GM12865 (cell line): ENCODE measurements at places on chromosomes 2 and 18.

- DNase-seq: peak; percentile 83
These were observed 31.7 kb downstream of the UBE2F start for GRCh38 chr2:237998530-237998929.

DNA sequence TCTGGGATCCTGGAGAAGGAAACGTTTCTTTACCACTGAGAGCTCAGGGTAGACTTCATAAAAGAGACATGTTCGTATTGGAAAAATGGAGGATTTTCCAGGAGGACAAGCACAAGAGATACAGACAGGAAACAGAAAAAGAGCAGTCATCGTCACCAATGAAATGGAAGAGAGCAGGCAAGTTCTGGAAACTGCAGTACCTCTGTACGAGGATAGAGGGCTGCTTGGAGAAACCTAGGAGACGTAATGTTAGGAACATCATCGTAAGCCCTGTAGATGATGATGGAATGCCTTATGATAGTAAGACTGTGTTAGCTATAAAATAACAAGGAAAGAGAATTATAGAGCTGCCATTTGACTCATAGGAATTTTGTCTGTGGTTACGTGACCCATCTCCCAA lies 121.1 kb upstream of the KLHL14 start:
- DNase-seq: no peak

GRCh38 chr2:236662231-236663185 lies 92.9 kb downstream of the ACKR3 start:
- no peak for DNase-seq

DNA sequence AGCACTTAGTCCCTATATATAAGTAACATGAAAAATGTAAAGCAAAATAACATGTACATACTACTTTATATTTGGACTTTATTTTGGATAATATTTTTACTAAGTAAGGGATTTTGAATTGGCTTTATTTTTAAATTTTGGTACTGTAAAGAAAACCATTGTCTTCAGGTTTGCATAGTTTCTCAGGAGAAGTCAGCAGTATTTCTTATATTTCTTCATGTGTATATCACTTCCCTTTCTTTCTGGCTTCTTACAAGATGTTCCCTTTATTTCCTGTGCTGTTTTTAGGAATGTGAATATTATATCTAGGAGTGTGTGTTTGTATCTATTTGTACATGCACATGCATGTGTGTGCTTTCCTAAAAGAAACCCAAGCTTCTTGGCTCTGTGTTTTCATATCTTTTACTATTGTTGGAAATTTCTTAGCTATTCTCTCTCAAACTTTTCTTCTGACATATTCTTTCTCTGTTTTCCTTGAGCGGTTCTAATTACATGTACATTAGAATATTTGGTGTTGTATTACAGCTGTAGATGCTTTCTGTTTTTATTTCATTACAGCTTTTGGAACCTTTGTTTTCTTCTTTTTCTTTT lies 1549.7 kb upstream of the ACVR2A start:
- no peak for DNase-seq

DNA sequence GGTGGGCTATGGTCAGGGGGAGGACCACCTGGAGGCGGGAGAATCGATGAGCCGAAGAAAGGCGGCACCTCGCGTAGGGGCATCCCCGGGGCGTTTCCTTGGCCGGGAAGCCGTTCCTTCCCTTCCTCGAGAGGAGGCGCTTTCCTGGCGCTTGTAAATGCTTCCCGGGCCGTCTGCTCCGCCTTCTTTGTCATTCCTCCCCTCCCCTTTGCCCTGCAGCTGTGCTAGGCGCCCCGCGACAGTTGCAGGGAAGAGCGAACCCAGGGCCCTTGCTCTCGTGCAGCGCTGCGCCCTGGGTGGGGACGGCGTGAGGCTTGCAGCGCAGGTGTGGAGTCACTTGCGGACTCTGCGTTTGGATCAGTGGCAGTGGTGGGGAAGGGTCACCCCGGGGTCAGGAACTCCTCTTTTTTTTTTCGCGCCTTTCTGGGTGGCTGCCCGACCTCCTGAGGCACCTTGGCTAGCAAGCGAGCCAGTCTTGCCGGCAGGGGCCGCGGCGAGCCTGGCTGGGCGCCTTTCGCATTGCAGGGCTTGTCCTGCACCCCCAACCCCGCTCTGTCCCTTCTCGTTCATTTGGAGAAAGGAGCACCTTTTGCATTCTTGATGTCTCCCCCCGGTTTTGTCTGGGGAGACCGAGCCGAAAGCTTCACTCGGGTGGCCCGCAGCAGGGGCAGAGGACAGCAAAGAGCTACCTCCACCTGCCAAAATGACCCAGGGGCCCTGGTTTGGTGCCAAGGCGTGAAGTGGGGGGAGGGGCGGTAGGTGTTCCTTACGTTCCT lies 858 bp downstream of the KCNS3 start:
- no peak for DNase-seq

DNA sequence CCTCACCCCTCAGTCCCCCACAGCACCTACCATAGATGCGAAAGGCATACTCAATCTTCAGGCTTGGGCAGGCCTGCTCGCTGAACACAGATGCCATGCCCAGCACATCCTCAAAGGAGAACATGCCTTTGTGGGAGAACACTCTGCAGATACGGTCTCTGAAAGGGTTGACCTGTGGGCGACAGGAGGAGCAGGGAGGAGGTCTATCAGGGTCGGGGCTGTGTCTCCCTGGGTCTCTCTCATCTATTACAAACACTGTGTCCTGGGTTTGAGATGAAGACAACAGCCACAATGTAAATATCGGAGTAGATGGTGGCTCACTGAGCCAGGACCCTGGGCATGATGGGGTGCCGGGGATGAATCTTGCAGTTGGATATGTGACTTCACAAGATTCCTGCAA lies 46.0 kb downstream of the CIB4 start:
- no peak for DNase-seq
